ENCODE measurements at places on chromosomes 2 and 18. TPM values are rescaled to one million over a fixed set of nuclear protein-coding genes. Genes with fewer than 3 reads are reported as not detected.

DNA sequence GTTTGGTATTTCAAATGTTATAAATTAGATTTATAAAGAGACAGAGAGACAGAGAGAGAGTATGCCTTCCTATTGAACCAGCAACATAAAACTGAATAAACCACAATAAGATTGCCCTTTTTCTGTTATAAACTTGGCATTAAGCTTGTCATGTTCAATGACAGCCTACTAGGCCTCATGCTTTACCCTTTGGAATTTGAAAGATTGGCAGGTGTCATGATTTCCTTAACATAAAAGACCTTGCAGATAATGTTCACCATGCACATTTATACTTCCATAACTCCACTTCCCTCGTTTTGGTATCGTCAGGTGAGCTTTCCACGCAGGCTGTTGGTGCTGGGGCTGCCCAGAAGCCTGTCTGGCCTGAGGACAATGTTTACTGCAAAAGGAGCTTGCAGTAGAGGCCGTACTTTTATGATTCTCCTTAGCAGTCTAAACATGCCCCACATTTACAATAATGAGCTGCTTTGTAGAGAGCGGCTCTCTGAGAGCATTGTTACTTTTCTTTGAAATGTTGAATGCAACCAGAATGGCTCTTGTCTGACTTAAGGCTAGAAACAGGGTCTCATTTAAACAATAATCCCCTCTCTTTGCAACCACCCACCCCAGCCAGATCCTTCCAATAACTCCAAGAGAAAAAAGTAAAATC is 379.1 kb upstream of the ATP5MC3 start:
- no peak for DNase-seq

GRCh38 chr2:237876061-237876526 is 16.7 kb downstream of the RAMP1 start:
- DNase-seq: no peak

- DNase-seq: no peak
Observed at GRCh38 chr2:40824278-40824677, 372.4 kb upstream of the SLC8A1 start.

Gene WDPCP
- total RNA-seq: 12.8 TPM

Gene RNF152
- total RNA-seq: 11.4 TPM
